ENCODE measurements at places on chromosomes 3 and 15.

DNA sequence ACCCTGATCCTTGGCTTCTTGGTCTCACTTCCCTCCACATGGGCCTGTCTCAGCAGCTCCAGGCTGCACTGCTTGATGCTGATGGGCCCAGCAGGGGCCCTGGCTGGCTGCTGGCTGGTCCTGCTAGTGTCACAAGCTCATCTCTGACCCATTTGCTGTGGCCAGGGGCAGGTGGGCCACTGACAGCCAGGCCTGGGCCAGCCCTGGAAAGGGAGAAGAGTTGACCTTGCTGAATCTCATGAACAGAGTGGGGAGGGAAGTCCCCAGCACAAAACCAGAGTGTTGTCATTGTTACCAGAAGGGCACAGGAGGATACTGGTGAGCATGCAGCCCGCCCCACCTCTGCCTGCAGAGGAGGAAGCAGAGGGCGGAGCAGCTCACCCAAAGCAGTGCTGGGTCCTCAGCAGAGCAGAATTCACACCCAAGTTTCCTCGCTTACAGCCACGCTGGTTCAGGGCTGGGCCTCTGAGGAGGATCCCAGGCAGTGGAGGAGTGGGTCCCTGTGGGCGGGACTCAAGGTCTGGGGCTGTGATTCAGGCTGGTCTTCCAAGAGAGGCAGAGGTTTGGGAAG is 7.6 kb upstream of the KLF15 start:
- DNase-seq, result no peak

DNA sequence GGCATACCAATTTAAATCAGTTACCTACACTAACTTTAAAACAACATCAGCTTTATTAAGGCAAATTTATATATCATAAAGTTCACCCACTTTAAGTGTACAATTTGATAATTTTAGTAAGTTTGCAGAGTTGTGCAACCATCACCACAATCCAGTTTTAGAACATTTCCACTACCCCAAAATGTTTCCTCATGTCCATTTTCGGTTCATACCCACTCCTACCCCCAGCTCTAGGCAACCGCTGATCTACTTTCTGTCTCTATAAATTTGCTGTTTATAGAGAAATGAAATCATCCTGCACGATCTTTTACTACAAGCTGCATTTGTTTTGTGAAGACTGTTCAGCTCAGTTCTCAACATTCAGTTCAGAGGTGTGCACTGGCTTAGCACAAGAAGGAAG is 31.5 kb upstream of the FAM81A start:
- no peak for DNase-seq

- no peak for DNase-seq
These were observed 1286.6 kb upstream of the ALCAM start for GRCh38 chr3:104080088-104080626.

DNA sequence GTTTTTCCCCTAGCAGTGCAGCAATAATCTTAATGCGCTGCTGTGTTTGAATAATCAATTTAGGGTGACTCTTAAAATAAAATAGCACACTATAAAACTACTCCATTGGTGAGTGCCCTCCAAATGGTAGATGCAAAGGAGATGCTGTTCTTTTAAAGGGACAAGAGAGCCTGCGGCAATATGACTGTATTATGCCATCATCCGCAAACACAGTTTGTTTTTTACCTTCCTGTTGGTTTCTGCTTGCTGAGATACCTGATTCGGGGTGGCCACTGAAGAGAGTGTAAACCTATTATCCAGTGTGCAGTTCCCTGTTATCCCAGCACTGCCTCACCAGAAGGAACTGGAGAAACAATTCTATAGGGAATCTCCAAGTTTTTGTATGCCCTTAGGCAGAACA is 523.1 kb upstream of the TGFBR2 start:
- DNase-seq, result no peak

DNA sequence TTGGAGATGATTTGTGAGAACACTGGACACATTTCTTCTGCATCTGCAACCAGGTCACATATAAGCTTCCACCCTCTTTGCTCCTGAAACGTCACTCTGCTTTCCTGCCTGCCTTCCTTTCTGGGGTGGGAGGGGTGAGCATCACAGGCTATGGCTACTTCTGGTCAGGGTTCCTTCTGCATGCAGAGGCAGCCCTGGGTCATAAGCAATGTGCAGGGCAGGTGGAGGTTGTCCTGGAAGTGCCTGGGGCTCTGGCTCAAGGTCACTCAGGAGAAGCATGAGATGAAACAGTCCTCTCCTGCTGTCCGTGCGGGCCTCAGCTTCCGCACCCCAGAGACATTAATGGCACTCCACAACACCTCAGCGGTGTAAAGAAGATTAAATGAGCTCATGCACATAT is 15.1 kb downstream of the SLC6A20 start:
- DNase-seq, result no peak

GRCh38 chr3:31836131-31837075 is 144.7 kb downstream of the OSBPL10 start:
- no peak for DNase-seq

DNA sequence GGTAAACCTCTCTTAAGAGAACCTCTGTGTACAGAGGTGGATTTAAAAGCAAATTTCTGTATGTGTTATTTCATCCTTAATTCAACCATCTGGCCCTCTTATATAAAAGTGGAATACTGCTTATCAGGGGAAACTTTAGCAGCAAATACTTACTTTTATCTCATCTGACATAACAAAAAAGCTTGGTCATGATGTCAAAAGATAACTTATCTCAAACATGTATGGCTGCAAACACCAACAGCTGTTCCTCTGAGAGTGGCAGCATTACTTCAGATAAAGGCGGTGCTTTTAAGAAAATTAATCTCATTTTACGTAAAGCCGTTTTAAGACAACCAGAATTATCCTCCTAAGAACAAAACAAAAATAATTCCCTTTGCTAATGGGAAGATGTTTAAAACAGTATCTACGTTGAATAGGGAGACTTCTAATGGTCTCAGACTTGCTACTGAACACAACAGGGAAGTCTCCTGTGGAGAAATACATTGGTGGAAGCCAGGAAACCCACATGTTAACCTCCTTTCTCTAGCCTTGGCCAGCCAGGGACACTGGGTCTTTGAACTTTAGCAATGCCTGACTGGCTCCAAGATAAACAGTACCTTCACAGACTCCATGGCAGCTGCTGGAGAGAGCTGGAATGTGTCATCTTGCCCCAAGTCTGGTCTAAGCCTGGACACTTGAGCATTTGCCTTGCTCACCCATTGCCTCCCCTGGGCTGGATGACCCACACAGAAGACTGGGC is 18.1 kb downstream of the ARRDC4 start:
- no peak for DNase-seq

- DNase-seq, result no peak
These were observed 30.7 kb downstream of the GRAMD2A start for GRCh38 chr15:72166716-72167417.

DNA sequence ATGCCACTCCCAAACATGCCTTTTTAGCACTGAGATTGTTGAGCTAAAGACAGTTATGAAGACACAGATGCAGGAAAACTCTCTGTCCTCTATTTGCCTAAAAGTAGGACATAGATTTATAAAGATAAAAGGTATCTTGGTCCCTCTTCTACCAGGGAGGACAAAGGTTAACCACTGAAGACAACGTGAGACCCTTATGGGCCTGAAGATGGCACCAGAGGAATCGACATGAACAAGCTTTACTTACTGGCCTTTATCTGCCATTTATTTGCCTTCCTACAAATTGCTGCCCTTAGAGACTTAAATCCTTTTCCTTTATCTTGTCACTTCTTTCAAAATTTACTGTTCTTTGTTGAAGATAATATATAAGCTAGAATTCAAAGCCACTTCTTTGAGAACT is 109.7 kb upstream of the FAM3D start:
- no peak for DNase-seq

GRCh38 chr3:152328841-152329240 is 60.1 kb downstream of the MBNL1 start:
- no peak for DNase-seq

Data from NCI-H345 (cell line).